Cortex of kidney (tissue), 1 donor: ENCODE measurements at places on chromosomes 1 and 21.

GRCh38 chr1:6953907-6954364, 168.7 kb downstream of the CAMTA1 start:
- no peak for DNase-seq

DNA sequence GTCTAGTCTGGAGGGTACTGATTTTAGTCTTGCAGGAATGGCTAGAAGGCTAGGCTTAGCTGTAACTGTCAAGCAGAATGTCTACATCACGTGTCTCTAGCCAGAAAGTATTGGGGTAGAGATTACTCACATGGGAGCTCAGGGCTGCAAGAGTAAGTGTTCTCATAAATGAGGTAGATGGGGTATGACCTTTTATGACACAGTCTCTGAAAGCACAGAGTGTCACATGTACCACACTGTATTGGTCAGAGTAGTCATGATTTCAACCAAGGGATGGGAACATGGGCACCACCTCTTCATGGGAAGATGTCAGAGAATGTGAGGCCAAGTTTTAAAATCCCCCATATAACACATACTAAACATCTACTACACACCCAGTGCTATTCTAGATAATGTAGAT, 2.9 kb downstream of the FYB2 start:
- no peak for DNase-seq

DNA sequence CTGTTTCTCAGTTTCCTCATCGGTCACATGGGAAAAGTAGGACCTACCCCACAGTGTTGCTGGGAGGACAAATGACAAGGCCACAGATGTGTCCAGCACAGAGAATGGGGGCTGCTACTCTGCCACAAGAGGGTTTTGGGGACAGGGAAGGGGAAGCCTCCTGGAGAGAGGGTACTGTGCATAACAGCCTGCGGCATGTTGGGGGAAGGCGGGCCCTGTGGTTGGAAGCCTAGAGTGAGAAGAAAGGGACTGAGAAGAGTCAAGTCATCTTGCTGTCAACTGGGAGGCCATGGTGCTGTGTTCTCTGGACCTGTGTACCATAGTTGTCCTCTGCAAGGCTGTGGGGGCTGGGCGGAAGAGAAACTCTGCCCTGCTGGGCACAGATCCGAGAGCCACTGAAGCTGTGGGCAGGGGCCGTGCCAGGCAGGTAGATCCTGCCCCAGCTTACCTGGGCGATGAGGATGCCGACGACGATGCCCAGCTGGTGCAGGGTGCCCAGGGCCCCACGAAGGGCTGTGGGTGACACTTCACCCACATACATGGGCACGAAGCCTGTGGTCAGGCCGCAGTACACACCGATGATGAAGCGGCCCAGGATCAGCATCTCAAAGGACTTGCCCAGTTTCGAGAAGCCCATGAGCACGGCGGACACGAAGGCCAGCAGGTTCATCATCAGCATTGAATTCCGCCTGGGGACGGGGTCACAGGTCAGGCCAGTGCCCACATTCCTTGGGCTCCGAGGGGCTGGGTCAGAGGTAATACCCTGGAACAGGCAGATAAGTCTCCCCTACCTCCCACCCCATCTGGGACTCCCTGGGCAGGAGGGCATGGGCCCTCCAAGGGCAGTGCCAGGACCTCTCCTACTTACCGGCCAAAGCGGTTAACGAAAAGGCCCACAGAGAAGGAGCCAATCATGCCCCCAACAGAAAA, 28.2 kb downstream of the SLC2A1 start:
- no peak for DNase-seq

- DNase-seq, result no peak
These were observed 41.0 kb upstream of the SCAF4 start for GRCh38 chr21:31772674-31773555.

DNA sequence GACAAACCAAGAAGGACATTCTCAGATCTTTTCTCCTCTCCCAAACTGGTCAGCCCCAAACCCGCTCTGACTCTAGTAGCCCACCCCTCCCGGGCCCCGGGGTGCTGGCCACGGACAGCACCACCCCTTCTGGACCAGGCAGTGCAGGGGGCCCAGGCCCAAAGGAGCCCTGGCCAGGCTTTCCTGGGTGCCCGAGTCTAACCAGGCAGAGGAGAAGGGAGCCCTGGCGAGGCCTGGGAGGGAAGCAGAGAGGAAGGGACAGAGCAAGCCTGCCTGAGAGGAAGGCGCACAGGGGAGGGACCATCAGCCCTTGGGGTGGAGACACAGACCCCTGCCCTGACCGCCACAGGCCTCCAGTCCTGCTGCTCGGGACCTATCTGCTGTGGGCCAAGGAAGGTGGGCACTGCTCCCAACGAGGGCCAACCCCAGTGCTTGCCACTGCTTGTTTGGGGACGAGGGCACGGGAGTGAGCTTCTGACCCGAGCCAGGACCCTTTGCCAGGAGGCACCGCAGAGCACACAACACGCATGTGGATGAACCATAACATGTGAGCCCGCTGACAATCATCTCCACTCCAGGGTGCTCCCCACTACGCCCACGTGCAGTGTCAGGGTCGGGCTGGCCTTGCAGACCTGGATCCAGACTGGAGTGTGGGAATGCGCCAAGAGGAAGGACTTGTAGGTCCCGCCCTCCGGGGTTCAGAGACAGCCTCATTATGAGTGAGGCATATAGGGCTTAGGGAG, 57.6 kb downstream of the KCNAB2 start:
- no peak for DNase-seq

- DNase-seq, result no peak
These were observed 1.7 kb upstream of the ATP1A4 start for GRCh38 chr1:160149716-160150115.

DNA sequence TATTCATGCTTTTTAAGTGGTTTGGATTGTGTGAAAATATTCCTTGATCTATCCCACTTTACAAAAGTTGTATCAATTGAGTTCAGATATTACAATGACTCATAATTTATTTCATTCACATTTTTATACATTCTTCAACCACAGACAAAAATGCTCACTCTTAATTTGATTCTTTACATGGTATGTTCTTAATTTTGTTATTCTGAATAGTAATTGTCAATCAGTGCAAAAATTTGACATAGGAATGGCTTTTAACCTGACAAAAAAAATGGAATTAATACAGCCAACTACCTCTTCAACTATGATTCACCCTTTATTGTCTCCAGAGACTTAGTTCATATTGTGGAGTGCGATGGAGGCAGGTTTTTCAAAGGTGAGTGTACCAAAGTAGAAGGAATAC, 1002.4 kb upstream of the ADGRL4 start:
- DNase-seq, result no peak

DNA sequence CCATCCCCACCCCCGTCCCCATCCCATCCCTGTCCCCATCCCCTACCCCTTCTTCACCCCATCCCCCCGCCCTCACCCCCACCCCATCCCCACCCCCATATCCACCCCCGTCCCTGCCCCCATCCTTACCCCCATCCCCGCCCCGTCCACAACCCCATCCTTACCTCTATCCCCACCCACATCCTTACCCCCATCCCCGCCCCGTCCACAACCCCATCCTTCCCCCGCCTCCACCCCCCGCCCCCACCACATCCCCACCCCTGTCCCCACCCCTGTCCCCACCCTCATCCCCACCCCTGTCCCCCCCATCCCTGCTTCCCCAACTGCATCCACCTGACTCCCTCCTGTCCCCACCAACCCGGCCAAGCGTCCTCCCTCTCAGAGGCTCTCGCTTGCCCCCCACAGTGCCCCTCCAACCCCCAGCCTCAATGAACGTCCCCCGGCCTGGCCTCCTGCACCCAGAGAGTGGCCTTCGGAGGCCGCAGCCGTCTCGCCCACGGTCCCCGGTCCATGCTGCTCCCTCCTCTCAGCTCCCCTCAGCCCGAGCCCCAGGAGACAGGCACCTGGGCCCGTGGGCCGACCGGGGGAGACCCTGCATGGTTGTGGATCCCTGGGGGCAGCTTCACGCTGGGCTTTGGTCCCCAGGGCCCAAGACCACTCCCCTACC, 25.5 kb upstream of the C1orf159 start:
- no peak for DNase-seq

DNA sequence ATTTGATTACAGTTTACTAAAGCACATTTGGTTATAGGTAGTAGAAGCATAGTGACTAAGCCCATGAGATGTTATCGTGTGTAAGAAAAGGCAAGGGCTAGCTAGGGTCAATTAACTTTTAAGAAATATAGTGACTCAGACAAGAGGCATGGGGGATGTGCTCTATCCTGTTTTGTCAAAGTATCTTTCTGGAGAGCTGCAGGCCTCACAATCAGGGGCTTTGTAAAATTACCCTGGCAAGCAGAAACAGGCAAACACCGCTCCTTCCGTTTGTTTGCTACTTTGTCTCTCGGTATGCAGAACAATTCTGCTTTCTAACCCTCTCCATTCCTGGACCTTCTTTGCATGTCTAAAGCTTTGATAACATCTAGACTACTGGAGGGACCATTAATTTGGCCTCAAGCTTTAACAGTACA, 26.1 kb upstream of the ZNF697 start:
- no peak for DNase-seq

DNA sequence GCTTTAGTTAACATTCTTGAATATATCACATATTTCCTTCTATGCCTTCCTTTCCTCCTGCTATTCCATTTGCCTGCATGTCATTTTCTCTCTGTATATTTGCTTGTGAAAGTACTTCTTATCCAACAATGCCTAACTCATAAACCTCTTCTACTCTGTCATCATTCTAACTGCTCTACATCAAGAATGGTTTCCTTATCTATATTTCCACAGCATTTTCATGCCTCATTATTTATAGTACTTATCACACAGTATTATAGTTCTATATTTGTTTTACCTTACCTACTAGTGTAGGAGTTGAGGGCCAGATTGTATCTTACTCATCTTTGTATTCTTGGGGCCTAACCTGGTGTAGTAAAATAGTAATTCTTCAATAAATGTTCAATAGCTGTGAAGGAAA, 91.5 kb downstream of the ZMYM4 start:
- no peak for DNase-seq

- no peak for DNase-seq
These were observed 19.3 kb downstream of the EPHB2 start for GRCh38 chr1:22729912-22730311.

DNA sequence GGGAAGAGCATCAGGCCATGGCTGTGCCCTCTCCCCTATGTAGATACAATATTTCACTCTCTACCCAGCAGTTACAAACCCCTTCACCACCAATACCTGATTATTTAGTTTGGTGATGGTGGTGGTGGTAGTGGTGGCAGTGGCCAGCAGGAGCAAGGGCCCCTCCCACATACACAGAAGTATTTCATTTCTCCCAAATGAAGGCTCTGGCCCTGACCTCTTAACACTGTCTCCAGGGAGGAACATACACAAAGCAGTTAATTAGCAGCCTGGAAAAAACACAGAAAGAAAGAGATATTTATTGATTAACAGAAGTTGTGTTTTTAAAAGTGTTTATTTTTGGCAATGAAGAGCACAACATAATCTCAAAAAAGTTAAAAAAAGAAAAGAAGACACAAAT, 212.7 kb upstream of the SAMSN1 start:
- DNase-seq, result no peak

GRCh38 chr1:80540596-80540995, 1260.1 kb upstream of the ADGRL2 start:
- no peak for DNase-seq

- no peak for DNase-seq
These were observed 84.7 kb upstream of the LYPLAL1 start for GRCh38 chr1:219088778-219089557.

DNA sequence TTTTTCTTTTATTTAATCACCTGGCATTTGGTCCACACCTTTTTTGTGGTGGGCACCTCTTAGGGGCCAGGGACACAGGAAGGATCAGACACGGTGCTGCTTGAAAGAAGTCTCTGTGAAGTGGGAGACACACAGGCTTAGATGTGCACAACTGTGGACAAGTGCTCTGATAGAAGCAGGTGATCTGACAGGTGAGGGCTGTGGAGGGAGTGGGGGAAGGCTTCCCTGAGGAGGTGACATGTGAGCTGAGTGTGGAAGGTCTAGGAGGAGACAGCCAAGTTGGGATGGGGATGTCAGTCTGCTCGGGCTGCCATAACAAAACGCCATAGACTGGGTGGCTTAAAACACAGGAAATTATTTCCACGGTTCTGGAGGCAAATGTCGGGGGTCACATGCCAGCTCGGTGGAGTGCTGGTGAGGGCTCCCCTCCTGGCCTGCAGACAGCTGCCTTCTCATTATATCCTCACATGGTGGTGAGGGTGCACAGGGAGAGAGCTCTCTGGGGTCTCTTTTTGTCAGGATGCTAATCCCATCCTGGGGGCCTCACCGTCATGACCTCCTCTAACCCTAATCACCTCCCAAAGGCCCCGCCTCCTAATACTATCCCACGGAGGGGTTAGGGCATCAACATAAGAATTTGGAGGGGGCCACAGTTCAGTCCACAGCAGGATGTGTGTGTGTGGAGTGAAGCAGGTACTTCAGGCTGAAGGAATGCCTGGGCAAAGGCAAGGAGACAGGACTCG, 5.2 kb upstream of the KIAA1614 start:
- no peak for DNase-seq

DNA sequence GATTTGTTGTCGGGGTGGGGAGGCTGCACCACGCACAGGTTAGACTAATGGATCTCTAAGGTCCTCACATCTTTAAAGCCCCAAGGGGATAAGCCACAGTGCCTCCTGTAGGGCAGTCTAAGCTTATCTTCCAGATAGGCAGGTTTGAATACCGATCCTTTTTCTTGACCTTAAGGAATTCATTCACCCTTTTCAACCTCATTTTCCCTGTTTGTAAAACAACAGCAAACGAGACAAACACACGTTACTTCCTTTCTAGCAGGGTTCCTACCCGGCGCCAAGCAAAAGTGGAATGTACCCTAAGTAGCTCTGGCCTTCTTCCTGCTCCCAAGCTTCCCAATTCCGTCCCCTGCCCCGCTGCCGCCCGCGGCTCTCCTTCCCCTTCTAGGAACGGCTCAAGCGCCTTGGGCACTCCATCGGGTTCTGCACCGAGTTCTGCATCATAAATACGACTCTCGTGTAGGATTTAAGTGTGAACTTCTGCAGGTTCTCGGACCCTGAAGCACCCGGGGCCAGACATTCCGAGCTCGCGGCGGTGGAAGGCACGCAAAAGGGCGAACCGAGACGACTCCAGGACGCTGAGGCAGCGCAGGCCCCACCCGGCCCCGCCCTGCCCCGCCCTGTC, 548 bp upstream of the CDC20 start:
- DNase-seq, result no peak

DNA sequence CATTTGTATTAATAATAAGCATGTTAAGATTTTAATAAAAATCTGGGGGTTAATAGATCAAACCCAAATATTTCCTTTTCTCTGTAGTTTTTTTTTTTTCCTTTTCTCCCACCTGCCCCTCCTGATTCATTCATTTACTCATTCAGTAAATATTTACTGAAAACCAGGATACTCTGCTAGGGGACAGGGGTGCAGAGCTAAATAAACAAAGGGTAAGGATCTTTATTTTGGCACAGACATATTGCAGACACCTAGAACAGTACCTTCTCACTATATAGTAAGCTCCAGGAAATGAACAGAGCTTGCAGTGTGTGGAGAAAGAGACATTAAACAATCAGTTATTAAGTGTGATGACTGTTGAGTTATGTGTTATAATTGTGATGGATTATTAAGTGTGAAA, 60.9 kb downstream of the AK5 start:
- DNase-seq, result no peak

DNA sequence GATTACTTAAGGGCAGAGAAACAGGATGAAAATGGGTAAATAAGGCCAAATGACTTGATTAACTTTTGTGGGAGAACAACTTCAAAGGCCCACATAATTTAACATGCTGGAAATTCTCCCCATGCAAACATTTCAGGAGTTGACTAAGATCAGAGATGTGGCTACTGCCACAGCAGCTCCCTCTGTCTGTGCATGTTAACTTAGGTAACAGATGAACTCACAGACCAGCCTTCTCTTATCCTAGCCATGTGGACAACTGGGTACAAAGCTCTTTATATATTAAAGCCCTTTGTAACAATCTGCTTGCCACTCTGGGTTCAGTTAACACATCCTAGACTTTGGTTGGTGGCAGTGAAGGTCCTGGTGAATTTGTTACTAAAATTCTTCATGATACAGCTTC, 33.2 kb downstream of the BEND5 start:
- DNase-seq, result no peak
